ENCODE measurements at places on chromosomes 16 and 17.

GRCh38 chr17:10875430-10875851 lies 37.6 kb upstream of the PIRT start:
- DNase-seq = no peak

DNA sequence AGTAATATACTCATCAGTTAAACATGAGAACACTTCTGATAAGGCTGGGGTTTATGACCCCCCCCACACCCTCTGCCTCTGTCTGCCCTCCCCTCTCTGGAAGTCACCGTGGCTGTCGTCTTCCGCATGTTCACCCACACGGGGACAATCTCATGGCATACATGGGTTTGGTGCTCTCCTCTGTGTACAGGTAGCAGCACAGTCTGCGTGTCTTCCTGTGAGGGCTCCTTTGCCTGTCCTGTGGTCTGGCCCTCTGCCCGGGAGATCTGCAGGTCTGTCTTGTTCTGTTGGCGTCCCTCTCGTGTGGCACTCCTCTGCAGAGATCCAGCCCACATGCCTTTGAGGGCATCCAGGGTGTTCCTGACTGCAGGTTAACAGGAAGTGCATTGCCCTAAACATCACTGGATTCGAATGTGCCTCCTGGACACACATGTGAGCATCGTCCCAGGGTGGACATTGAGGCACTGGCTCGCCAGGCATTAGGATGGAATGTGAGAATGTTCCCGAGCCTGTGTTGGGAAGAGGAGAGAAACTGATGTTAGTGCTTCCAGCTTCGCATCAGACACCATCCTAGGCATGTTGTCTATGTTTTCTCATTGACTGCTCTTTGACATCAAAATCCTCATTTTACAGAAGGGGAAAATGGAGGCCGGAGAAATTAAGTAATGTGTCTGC lies 54.5 kb downstream of the NKD1 start:
- DNase-seq = no peak

DNA sequence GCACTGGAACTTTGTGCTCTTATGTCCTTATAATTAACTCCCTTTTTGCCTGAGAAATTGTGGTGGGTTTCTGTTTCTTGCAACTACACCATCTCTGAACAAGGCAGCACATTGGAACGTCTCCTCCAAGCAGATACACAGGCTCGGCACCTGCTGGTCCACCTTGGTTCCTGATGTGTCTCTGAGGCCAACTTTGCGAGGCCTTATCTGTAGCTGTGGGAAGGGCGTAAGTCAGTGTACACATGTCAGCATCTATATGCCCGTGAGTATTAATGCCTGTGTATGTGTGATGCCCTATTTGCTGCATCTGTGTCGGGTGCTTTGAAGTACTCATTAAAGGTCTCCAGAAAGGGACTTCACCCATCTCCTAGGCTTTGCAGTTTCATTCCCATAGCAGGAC lies 17.5 kb downstream of the GP2 start:
- no peak for DNase-seq

GRCh38 chr16:2779151-2779920 lies 2.3 kb upstream of the ELOB start:
- DNase-seq = no peak

DNA sequence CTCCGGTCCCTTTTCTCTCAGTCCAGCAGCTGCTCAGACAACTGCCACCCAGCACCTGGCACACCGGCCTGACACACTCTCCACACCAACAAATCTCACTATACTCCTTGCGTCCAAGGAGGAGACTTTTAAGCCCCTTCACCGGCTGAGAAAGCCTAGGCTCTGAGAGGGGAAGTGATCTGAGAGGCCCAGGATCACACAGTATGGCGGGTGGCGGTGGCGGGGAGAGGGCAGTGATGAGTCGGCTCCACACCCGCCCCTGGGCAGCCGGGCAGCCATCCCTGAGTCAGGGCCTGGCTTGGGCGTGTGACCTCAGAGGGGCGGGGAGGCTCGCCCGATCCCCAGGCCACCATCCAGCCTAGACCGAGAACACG lies 569 bp downstream of the FLII start:
- no peak for DNase-seq

GRCh38 chr17:40179923-40180659 lies 2.8 kb downstream of the RAPGEFL1 start:
- DNase-seq = no peak

DNA sequence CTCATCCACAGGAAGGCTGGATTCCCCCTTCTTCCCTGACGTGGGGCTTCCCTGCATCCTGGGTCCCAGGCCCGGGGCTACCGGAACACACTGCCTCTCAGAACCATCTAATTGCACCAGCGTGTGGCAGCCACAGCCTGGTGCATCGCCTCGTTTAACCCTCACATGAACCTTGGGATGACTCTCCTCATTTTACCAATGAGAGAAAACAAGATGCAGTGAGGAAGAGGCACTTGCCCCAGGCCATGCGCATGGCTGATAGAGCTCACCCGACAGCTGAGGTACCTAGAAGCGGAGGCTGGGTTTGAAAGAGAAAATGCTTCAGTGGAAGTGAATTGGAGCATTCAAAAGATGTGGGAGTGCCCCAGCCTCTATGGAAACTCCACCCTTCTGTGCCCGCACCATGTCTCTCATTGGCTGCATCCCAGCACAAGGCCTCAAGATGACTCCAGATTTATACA lies 162.3 kb downstream of the KATNIP start:
- no peak for DNase-seq

DNA sequence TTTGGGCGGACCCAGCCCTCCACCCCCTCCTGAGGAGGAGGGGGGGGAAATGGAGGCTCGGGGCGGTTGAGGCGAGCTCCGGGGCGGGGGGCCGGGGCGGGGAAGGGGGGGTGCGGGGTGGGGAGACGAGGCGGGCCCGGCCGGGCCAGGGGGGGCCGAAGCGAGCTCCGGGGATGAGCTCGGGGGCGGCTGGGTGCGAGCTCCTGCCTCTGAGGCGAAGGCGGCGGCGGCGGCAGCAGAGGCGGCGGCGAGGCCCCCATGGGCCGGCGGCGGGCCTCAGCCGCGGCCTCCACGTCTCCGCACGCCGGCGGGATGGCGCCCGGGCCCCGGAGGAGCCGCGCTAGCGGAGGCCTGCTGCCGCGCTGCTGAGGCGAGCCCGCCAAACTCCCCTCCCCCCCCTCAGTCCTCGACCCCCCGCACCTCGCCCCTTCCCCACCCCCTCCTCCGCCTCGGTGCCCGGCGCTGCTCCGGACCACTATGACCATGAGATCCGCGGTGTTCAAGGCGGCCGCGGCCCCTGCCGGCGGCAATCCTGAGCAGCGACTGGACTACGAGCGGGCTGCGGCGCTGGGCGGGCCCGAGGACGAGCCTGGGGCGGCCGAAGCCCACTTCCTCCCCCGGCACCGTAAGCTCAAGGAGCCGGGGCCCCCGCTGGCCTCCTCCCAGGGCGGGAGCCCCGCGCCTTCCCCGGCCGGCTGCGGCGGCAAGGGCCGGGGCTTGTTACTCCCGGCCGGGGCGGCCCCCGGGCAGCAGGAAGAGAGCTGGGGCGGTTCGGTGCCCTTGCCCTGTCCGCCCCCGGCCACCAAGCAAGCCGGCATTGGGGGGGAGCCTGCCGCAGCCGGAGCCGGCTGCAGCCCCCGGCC lies 596 bp downstream of the MSL1 start:
- DNase-seq = no peak

- DNase-seq = no peak
These were observed 8.4 kb downstream of the FXR2 start for GRCh38 chr17:7606280-7606679.

GRCh38 chr16:85567101-85567866 lies 45.8 kb upstream of the GSE1 start:
- DNase-seq = no peak

DNA sequence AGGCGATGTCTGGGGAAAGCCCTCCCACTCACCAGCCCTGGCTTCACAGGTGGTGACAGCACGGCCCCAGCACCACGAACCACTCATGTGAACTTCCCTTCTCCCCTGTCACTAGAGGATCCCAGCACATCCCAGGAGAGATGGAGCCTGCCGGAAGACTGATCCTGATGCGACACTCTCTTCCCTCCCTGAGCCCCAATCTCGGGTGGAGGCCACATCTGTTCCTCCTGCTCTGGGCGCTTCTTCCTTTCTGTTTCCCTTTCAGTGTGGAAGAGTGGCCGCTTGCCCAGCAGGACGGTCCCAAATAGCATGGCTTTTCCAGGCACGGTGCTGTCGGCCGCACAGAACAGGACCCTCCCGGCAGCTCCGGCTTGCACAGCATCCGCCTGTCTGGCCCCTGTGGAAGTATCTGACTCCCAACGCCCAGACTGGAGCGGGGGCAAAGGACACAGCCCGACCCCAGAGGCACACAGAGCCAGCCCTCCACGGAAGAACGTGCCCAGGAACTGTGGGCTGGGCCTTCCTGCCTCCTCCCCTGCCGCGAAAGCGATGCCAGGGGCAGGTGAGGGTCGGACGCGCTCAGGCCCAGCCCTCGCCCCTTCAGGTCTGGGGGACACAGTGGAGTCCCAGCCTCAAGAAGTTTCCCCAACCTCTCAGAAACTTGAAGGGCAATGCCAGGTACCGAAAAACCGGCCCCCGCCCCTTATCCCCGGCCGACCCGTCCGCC lies 37.6 kb downstream of the CBFA2T3 start:
- no peak for DNase-seq

- DNase-seq = no peak
These were observed 45.1 kb downstream of the WDR45B start for GRCh38 chr17:82602986-82603710.

DNA sequence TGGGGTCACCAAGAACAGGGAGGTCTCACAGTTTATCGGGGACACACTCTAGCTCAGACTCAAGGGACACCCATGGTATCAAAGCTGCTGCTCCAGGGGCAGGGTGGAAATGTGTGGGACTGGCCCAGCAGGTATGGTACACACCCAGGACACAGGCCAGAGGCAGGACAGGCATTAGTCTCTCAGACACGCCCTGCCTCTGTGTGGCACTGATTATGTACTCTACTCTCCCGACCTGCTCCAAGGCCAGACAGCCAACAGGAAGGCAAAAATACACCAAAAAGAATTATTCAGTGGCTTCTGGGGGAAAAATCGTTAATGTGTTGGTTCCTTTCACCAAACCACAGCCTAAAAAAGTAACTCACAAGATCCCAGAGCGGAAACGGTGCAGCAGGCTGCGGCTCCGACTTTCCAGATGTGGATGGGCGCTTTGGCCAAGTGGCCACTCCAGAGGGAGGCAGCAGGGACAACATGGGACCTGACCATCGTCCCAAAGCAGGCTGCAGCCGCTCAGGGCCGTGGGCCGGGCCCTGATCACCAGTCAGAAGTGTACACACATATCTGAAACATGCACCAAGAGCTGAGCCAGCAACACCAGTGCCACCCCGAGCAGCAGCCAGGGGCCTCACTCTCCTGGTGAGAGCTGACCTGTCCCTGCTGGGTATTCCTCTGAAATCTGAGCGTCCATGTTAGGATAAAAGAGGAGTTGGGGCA lies 1.0 kb upstream of the SIRT7 start:
- DNase-seq = no peak

- DNase-seq = no peak
These were observed 109.9 kb downstream of the IRX5 start for GRCh38 chr16:55040366-55041086.

DNA sequence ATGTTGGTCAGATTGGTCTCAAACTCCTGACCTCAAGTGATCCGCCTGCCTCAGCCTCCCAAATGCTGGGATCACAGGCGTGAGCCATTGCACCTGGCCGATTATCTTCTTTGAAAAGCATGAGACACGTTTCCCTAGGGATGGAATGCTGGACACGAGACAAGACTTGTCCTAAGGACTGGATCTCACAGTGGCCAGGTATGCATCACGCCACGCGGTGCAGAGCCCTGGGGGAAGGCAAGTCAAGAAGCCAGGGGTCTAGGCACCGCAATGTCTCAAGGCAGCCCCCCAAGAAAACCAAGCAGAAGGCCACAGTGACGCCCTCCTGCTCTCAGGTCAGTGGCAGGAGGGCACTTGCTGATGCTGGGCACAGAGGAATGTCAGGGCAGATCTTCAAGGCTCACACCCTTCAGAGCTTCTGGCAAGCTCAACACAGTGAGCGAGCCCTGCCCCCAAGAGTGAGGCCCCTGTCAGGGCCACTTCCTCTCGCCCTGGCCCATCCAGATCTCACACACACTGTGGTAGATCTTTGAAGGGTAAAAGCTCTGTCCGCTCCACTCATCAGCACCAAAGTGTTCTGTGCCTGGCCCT lies 134.7 kb downstream of the ZNF778 start:
- DNase-seq = no peak

- DNase-seq = no peak
These were observed 68.5 kb upstream of the RPL38 start for GRCh38 chr17:74134991-74135390.

GRCh38 chr17:376936-377863 lies 24.6 kb upstream of the RPH3AL start:
- peak; percentile 63 for DNase-seq

- no peak for DNase-seq
These were observed 2.0 kb downstream of the MAF start for GRCh38 chr16:79598348-79599181.

DNA sequence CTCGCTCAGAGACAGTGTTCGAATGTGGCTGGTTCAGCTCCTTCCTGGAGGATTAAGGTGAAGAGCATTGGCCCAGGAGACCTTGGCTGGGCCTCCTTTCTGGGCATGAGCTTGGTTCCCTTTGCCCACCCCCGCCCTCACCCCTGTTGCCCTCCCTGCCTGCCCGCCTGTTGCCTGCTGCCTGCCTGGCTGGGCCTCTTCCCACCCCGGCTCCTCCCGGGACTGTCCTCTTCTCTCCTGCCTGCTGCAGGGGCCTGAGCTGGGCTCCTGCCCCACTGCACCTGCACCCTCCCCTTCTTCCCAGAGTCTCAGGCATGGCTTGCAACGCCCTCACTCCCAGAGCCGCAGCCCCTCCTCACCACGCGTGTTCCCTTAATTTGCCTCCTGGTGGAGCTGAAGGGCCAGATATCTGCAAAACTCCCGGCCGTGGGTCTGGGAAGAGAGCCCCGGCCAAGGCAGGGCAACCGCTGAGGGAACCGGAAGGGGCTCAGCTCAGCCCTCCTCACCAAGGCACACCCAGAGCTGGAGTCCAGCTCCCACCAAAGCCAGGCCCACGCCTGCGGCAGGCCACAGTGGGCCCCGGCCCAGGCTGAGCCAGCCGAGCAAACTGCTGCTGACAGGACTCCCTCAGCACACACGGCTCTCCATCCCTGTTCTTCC lies 31.2 kb downstream of the MNT start:
- DNase-seq = peak; percentile 37

DNA sequence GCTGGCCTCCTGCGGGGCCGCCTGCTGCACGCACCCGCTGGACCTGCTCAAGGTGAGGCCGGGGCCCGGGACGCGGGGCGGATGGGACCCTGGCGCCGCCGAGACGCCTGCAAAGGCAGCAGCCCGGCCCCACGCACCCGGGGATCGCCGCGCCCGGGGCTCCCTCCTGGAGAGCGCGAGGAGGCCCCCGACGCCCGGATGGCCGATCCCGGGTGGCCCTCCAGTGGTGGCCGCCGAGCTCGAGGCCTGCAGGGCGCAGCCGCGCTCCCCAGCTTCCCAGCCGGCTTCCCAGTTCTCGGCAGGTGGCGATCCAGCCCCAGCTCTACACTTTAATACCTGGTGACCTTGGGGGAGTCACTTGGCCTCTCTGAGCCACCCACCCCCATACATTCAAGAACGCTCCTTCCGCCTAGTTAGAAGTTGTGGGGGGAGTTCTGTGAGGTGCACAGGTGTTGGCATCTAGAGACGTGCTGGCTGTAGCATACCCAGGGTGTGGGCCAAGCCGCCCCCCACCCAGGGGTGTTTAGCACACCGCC lies 452 bp downstream of the SLC25A10 start:
- no peak for DNase-seq
